ENCODE measurements at places on chromosomes 12 and 14. TPM values are rescaled to one million over a fixed set of nuclear protein-coding genes. Genes with fewer than 3 reads are reported as not detected.

The CLEC6A gene
- not detected for total RNA-seq

The RD3L gene
- not detected for total RNA-seq

The TMEM121 gene
- total RNA-seq, result 8.1 TPM

The OS9 gene
- total RNA-seq, result 140 TPM

The RFLNA gene
- not detected for total RNA-seq

The LRTM2 gene
- not detected for total RNA-seq

GRCh38 chr14:67856827-67857226 is 37.2 kb downstream of the RAD51B start:
- no peak overlapping the region for H3K27ac ChIP-seq
- H3K4me1 ChIP-seq, result peaks cover 2% of the 10 kb centered on the region
- no peak for DNase-seq
- H3K4me3 ChIP-seq, result no peak overlapping the region
- H3K27me3 ChIP-seq, result no peaks in the 10 kb centered on the region
- peaks cover 7% of the 10 kb centered on the region for H3K36me3 ChIP-seq

- peaks cover 11% of the 10 kb centered on the region for H3K4me1 ChIP-seq
- H3K27me3 ChIP-seq, result peaks cover 33% of the 10 kb centered on the region
- DNase-seq, result no peak
- no peak overlapping the region for H3K4me3 ChIP-seq
- peak overlapping the region; percentile 49 for H3K27ac ChIP-seq
Observed at GRCh38 chr12:49301760-49302159, 6.8 kb downstream of the PRPH start.

DNA sequence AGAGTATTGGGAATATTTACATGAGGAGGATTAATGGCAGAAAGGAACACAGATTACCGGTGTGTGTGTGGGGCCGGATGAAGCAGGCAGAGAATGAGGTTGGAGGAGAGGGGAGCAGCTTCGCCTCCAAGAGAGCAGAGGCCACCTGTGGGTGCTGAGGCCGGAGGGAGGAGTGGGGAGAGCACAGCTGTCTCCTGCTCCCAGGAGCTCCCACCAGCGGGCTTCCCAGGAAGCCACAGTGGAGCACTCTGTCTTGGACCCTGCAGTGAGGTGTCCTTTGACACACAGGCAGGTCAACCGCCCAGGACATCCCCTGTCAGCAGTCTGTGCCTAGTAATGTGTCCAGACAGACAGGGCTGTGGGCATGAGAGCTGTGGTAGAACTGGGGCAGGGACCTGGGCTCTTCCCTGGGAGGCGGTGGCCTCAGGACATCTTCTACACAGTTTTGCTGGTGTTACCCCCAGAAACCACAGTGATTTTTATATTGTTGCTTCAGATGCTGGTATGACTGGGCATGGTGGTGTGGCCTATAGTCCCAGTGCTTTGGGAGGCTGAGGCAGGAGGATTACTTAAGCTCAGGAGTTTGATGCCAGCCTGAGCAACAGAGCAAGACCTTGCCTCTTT is 18.5 kb upstream of the AMN start:
- no peaks in the 10 kb centered on the region for H3K27me3 ChIP-seq
- no peak overlapping the region for H3K4me3 ChIP-seq
- H3K36me3 ChIP-seq, result peaks cover 8% of the 10 kb centered on the region

GRCh38 chr14:93104961-93105360 is 10.8 kb downstream of the ITPK1 start:
- H3K4me1 ChIP-seq, result peaks cover 47% of the 10 kb centered on the region
- peak overlapping the region; percentile 97 for H3K27ac ChIP-seq
- H3K4me3 ChIP-seq, result no peak overlapping the region
- no peaks in the 10 kb centered on the region for H3K27me3 ChIP-seq
- no peaks in the 10 kb centered on the region for H3K36me3 ChIP-seq

DNA sequence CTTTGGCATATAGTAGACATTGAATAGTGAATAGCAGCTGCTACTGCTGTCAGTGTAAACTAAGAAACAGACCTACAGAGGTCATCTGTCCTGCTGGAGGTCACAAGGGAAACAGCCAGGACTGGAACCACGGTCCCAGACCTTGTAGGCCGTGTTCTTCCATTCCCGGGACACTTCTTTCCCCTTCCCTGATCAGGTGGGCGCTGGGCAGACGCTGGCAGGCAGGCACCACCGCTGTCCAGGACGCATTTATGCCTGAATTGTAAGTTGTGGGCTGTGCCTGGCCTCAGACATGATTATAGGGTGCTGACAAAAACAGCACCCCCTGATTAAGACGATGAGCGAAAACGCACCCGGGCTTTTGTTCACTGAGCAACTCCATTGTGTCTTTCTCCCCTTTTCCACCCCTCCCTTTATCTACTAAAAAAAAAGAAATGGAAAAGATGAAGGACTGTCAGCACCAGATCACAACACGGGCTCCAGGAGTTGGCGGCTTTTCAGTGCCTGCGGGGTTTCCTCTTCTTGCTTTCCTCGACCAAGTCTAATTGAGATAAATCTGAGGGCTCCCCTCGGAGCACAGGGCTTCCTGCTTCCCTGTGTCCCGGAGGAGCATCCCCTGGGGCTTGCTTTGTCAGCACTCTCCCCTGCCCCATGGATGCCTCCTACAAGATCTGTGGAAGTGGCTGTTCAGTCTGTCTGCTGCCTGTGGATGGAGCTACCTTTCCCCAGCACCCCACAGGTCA is 80.6 kb downstream of the TSPAN9 start:
- H3K27ac ChIP-seq, result no peak overlapping the region
- H3K4me1 ChIP-seq, result peaks cover under 1% of the 10 kb centered on the region
- no peak for DNase-seq
- no peak overlapping the region for H3K4me3 ChIP-seq
- H3K27me3 ChIP-seq, result peaks cover 7% of the 10 kb centered on the region

GRCh38 chr12:30304528-30304927 is 391.1 kb downstream of the IPO8 start:
- no peak overlapping the region for H3K4me3 ChIP-seq
- no peak overlapping the region for H3K27ac ChIP-seq
- H3K36me3 ChIP-seq, result no peaks in the 10 kb centered on the region
- no peak for DNase-seq
- H3K4me1 ChIP-seq, result no peaks in the 10 kb centered on the region

DNA sequence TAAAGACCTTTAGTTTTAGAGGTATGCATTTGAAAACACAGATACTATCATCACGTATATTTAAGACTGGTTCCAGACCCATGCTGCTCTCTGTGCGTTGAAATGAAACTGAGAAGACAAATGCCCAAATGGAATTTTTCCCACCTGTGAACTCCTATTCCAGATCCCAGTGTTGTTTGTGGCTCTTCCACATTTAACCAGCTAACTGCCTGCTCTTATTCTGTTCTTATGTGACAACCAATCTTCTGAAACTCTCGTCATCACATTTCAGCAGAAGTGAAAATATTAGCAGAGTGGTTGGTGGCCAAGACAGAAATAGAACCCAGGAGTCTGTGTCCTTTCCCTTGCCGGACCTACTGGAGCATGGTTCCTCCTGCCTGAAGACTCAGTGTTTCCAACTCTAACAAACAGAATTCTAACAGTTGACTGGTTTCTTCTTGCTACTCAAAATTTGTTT is 460.2 kb downstream of the RAD51B start:
- peaks cover 2% of the 10 kb centered on the region for H3K36me3 ChIP-seq
- H3K27ac ChIP-seq, result no peak overlapping the region
- DNase-seq, result no peak
- no peaks in the 10 kb centered on the region for H3K27me3 ChIP-seq

GRCh38 chr12:124293286-124294003 is 1.4 kb upstream of the RFLNA start:
- H3K27me3 ChIP-seq, result peaks cover 34% of the 10 kb centered on the region
- H3K27ac ChIP-seq, result no peak overlapping the region
- no peaks in the 10 kb centered on the region for H3K36me3 ChIP-seq
- H3K4me3 ChIP-seq, result no peak overlapping the region
- no peak for DNase-seq
- H3K4me1 ChIP-seq, result no peaks in the 10 kb centered on the region

DNA sequence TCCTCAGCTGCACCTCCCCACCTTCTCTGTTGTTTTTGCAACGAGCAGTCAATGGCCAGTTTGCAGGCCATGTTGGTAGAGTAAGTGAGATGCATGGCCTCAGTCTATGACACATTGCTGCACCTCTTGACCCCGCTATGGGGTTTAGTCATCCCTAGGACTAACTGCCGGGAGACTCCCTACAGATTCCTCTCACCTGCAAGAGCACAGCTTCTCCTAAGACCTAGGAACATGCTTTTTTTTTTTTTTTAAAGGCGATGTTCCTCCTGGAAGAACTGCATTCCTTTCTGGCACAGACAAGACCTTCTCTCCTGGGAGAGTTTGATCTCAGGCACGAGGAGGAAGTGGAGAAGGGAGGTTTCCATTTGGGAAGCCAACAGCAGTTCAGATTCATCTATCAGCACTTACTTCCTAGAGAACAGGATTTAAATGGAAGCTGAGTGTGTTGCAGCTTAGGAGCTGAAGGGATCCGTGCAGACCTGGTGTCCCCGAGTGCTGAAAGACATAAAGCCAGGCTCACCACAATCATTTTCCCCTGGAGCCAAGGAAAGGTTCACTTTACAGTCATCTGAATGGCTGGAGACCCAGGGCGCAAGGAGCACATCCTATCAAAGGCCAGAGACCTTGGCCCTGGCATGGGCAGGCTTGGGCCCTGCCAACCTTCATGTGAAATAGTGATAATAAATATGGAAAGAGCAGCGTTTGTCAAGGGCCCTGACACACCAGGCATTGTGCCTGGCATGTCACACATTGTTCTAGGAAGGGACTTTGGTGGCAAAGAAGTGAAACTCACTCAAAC is 104.1 kb downstream of the LGMN start:
- H3K27me3 ChIP-seq, result no peaks in the 10 kb centered on the region
- DNase-seq, result no peak
- no peak overlapping the region for H3K27ac ChIP-seq
- H3K36me3 ChIP-seq, result peaks cover 50% of the 10 kb centered on the region

DNA sequence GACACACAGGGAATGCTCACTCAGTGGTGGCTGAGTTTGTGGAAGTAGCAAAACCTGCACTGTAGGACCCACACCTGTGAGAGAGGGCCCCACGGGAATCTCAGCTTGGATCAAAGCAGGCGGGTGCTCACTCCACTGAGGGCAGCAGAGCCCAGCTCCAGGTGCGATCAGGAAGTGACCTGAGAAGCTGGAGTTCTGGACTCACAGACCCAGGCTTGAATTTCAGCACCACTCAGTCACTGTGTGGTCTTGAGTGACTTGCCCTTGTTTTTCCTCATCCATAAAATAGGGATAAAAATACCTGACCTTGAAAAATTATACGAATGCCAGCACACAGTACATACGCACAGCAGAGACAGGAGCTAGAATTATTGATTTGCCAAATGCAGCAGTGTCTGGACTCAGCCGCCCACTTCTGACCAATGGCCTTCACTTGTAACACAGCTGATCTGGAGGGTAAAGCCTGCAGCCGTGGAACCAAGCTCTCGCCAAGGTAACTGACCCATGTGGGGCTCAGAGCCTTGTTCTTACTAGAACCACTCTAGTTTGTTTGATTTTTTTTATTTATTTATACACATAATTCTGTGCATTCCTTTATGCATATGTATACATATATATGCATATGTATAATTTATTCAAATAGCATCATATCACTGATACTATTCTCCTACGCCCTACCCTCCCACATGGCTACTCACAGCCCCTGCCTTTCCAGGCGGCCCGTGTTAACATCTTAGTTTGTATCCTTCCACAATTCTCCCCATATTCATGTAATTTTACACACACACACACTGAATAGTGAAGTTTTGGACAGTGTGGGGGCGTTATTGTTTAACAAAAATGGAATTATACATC is 53.9 kb downstream of the DPF3 start:
- H3K4me3 ChIP-seq, result no peak overlapping the region
- no peak for DNase-seq
- no peak overlapping the region for H3K27ac ChIP-seq
- no peaks in the 10 kb centered on the region for H3K4me1 ChIP-seq
- peaks cover 14% of the 10 kb centered on the region for H3K27me3 ChIP-seq
- no peaks in the 10 kb centered on the region for H3K36me3 ChIP-seq

DNA sequence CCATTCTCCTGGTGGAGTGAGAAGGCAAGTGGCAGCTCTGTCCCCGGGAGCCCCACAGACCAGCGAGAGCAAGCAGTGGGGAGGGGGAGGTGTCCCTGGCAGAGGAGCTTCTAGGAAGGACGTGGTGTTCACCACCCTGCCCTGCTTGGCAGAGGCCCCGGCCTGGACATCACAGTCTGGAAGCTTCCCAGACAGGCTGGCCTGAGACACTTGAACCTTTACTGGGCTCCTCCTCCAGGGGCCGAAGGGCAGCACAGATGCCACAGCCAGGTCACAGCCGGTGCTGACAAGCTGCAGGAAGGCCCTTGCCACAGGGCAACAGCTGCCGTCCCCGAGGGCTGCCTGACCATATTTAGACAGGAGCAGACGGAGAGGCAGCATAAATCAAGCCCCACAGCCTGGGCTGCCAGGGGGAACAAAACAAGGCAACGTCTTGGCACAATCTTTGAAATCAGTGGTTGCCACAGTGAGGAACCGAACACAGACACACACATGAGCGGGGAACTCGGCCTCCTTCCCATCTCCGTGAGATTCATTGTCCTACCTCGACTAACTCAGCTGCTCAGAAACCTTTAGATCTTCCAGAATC is 28.5 kb downstream of the PRIMA1 start:
- no peak overlapping the region for H3K4me3 ChIP-seq
- peaks cover 21% of the 10 kb centered on the region for H3K27me3 ChIP-seq
- H3K36me3 ChIP-seq, result no peaks in the 10 kb centered on the region

GRCh38 chr14:43341921-43342320 is 1165.2 kb downstream of the FSCB start:
- no peaks in the 10 kb centered on the region for H3K36me3 ChIP-seq
- H3K4me3 ChIP-seq, result no peak overlapping the region
- no peaks in the 10 kb centered on the region for H3K4me1 ChIP-seq
- DNase-seq, result no peak

GRCh38 chr12:87054226-87054625 is 798.0 kb upstream of the MGAT4C start:
- no peaks in the 10 kb centered on the region for H3K36me3 ChIP-seq
- no peak overlapping the region for H3K27ac ChIP-seq
- H3K4me1 ChIP-seq, result no peaks in the 10 kb centered on the region
- no peak for DNase-seq
- no peaks in the 10 kb centered on the region for H3K27me3 ChIP-seq
- H3K4me3 ChIP-seq, result no peak overlapping the region

DNA sequence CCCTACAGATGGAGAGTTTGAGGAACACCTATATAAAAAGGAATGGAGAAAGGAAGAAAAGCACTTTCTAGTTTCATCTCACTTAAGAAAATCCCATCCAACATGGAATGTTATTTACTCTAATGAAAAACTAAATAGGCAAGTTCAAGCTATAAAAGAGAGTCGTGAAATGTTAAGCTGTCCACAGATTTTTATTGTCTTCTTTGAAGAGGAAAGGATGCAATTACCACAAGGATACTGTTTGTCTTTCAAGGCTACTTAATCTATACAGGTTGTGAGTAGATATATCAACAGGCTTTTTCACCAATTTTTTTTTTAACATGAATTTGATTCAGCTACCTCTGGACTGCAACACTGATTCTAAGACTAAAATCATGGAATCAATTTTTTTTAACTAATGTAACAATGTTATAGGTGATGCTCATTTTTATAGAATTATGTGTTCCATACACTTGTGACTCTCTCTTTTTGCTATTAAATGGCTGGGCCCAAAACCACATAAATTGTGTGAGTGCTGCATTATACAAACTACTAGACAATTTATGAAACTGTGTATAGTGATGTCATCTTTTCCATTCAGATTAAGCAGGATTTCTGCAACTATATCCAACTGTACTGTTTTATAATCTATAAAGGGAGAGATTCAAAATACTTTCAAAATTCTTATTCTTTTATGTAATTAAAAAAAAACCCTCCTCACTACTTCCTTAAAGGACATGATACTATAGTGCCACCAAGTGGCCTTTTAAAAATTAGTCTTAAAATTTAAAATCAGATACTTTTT is 26.8 kb upstream of the BMAL2 start:
- no peak overlapping the region for H3K4me3 ChIP-seq
- H3K36me3 ChIP-seq, result peaks cover 2% of the 10 kb centered on the region
- DNase-seq, result no peak
- no peaks in the 10 kb centered on the region for H3K27me3 ChIP-seq
